H9 (cell line): ENCODE measurements at places on chromosomes 11 and 22.
A peak's percentile ranks its signal among the peaks of the same experiment; 100 is the strongest.

DNA sequence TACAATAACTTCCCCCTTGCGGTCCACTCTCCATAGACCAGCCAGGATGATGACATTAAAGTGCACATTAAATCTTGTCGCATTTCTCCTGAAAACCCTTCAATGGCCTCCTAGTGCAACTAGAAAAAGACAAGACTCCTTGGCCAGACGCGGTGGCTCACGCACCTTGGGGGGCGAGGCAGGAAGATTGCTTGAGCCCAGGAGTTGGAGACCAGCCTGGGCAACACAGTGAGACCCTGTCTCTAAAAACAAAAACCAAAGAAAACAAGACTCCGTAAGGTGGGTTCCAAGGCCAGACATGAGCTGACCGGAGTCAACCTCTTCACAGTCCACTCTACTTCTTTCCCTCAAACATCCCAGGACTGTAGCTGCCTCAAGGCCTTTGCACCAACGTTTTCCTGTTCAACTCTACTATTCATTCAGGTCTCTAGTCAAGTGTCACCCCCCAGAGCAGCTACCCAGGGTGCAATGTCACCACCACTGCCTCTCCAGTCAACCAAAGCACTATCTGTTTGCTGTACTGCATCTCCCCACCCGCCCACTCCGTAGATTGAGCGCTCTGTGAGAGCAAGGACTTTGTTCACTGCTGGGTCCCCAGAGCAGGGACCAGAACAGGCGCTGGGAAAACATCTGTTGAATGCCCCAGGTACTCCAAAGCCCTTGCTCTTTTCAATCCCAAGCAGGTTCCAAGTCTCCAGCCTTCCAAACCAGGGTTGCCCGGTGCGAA lies 739 bp downstream of the ZMAT5 start:
- no peak for DNase-seq

DNA sequence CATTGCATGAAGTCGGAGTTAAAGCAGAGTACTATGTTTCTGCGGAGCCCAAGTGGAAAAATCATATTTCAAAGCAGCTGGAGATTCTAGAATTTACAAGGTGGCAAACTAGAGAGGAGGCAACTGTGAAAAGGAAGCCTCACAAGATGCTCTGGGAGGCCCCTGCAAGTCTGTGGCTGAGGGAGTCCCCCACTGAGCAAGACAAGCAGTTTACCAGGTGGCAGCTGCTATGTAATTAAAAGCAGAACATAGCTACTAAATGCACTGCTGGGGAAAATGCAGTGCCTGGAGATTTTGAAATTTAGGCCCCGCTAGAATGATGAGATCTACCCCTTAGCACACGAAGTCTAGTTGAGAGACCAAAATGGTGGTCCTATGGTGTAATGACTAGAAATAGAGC lies 728.0 kb downstream of the OPCML start:
- DNase-seq: no peak

DNA sequence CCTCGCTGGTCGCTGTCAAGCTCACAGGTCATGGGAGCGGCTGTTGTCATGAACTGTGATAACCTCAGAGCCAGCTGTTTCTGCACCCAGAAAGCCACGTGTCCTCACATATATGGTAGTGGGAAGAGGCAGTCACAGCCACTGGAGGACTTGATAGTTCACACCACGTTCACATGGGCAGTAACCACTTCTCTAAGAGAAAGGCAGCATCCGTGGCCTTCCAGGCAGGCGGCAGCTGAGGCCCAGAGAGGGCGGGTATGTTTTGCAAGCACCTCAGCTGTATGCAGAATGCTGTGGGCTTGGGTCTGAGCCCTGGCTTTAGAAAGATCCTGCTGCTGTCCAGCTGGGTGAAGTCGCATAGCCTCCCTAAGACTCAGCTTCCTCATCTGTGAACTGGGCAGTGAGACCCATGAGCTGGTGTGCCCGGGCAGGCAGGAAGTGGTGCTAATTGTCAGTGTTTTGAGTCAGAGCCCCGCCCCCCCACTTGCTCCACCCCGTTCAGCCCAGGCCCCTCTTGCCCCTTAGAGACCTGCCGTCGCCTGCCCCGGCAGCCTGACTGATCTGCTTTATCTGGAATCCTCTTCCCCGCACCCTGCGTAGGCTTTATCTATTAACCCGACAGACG lies 13.3 kb downstream of the TTC38 start:
- peak; percentile 45 for DNase-seq

DNA sequence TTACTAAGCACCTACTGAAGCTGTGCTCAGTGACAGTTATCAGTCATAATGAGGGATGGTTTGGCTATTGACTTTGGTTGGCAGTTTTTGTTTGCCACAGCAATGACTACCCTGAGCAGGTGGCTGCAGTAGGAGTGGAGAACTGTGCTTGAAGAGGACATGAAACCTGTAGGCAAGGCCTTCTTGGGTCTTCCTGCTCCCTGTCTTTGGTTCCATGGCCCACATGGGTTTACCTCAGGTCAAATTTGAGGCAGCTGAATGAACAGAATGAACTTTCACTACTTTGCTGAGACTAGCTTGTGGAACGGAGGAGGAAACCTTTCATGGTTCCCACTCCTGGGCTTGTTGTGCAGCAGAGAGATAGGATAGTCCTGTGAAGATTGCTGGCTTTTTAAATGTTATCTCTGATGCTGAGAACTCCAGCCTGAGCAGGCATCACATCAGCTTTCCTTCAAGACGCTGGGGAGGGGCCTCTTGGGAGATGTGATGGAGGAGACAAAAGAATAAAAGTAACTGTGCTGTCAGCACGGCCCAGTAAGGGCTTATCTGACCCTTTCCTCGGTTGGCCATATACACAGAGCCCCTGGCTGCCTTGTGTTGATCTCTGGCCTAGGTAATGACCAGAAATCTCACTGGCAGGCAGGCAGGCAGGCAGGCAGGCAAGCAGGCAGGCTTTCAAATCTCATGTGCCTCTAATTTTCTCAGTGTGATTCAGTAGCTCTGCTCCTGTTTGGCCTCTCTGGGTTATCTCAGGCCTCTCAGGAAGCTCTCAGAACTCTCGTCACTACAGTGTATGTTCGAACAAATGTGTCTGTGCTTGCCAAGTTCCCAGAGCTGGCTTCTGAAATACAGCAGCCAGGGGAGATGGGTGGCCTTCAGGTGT lies 12.0 kb downstream of the STIM1 start:
- no peak for DNase-seq

DNA sequence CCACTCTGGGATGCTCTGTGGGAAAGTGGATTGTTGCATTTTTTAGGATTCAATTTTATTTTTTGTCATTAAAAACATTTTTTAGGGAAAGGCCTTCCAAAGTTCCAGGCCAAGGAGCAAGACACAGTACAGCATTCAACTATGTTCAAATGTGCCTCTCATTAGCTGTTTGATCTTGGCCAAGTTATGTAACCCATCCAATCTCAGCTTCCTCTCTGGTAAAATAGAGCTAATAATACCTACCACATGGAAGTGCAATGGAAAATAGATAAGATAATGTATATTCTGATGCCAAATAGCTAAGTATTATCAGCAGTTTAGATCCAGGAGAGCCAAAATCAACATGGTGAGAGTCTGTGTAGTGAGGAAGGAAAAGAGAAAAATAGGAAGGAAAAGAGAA lies 220.3 kb upstream of the SESN3 start:
- DNase-seq: no peak

DNA sequence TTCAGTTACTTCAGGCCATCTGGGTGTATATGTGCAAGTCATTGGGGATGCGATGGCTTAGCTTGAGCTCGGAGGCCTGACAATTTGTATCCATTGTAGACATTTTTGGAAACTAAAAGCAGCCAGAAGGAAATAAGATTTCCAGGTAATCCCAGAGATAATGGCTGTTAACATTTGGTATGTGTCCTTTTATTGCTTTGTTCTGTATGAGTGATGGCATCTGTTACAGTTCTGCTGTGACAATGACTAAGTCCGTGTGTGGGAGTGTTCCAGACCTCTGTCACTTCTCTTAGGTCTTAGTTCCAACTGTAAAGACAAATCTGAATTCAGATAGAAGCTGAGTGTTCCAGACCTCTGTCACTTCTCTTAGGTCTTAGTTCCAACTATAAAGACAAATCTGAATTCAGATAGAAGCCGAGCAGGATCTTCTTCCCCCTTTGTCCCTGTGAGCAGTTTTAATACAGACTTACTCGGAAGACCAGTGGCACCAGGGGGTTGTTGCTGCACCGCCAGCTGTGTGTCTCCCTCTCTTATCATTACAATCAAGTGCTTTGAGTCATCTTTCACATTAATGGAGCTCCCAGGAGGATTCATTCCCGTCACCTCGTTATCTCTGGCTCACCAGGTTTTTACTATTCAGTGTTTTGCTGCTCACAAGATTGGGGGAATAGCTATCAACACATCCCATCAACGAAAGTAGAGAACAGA lies 190.9 kb upstream of the SORL1-AS1 start:
- DNase-seq: peak; percentile 58

GRCh38 chr11:72008728-72009127 lies 10.0 kb downstream of the IL18BP start:
- peak; percentile 24 for DNase-seq

GRCh38 chr22:48198489-48199459 lies 1436.3 kb downstream of the TBC1D22A start:
- DNase-seq: peak; percentile 61

GRCh38 chr11:123235656-123236261 lies 40.7 kb upstream of the CLMP start:
- no peak for DNase-seq

DNA sequence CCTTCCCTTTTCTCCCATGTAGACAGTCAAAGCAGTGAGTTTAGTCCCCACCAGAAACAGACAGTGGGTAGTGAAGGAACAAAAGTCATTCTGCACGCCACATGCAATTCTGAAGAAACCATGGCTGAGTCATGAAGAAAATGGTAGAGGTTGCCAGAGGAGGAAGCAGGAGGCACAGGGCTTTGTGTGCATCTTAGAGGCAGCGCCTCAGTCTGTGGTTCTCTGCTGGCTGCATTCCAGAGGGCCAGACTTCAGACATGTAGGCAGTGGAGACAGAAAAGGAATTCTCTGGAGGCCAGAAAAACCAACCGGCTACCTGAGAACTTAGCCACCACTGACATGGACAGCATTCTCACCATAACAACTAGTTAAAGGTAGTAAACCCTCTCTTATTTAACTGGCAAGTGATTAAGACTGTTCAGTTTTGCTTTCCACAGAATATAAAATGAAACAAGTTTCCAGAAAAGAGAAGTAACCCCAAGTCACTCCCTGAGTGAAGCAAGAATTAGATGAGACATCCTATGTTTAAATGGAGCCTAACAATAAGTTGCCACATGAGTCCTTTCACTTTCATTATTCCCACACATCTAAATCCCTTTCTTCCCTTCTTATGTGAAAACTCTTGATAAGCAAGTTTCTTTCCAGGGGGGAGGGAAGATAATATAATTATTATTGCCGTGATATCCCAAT lies 556.1 kb downstream of the SOX6 start:
- no peak for DNase-seq

- no peak for DNase-seq
These were observed 2.4 kb downstream of the KIAA0930 start for GRCh38 chr22:45238076-45238956.

DNA sequence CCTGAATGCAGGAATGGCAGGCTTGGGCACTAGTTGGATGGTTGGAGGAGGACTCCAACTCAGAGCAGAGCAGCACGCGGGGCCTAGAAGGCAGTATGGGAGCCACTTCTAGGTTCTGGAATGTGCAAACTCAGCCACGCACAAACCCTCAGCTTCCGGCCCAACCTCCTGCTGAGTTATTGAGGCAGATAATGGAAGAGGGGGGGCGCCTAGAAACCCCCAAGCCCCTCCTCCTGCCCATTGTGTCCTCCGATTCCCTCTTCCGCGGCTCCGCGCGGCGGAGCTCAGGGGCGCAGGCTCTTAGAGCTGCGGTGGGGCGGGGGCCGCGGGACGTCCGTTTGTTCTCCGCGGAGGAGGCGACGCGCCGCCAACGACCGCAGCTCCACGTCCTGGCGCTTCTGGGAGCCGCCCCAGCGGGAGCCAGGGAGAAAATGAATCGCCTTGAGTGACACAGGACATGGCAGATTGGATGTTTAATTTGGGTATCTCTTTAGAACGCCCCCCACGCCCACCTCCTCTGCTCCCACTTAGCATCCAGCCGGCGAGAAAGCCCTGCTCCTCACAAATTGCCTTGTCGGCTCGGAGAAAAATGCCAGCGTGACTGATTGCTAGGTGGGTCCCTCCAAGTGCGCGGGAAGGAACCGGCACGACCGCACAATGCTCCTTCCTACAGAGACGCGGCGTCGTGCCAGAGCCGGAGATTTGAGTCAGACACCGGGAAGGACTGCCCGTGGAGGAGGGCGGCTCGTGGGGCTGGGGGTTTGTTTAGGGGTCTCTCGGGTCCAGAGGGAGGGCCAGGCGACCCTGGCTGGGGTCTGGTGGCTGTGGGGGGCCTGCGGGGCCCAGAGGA lies 144.6 kb downstream of the NECTIN1 start:
- DNase-seq: peak; percentile 86

DNA sequence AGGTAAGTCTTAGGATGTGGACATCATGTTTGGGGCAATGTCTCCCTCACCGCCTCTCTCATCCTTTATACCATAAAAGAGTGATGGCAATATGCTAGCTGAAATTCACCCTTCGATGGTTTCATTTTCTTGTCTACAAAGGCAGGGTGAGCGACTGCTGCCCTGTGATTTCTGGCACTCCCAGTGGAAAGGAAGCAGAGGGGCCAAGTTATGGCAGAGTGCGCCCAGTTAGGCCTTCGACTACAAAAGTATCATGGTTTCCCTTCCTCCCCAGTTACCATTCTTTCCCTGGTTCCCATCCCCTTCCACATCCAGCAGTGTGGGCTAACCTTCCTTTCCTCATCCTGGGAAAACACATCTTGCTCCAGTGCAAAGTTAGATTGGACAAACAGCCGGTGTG lies 43.8 kb downstream of the SNX19 start:
- DNase-seq: no peak

GRCh38 chr11:117686711-117687110 lies 110.3 kb downstream of the DSCAML1 start:
- no peak for DNase-seq

DNA sequence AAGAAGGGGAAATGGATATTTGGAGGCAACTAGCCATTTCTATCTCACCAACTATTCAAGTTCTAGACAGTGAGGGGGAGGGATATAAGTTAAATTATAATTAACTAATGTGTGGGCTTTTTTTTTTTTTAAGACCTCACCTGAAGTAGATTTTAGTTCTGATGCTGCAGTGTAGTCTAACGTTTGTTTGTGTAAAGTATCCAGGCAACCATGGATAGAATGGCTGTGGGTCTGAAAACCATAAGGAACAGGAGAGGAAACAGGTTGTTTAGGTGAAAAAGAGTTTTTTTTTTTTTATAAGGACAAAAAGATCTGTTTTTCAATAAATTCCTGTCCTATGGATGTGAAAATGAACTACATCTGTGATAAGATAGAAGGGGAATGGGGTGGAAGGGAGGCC lies 262.4 kb upstream of the PLET1 start:
- no peak for DNase-seq

DNA sequence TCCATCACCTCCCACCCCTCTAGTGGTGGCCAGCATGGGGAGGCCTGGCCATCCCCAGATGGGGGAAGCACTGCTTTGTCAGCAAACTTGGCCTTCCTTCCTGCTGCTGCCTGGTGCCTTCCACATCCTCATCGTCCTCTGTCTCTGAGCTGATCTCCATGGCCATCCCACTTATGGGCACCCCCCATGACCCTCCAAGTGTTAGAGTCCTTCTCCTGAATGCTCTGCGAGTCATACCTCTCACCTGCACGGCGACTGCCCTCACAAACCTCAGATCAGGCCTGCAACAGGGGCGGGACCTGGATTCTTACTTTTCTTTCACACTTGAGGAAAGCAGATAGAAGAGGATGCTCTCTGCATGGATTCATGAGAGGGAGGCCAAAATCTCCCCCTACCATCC lies 24.0 kb downstream of the POU2AF1 start:
- no peak for DNase-seq
